ENCODE measurements at places on chromosomes 16 and 17.

- DNase-seq, result no peak
Measured at GRCh38 chr16:11689031-11689840, 21.0 kb downstream of the SNN start.

GRCh38 chr16:67922221-67922620, 9.4 kb downstream of the CTRL start:
- DNase-seq, result no peak

DNA sequence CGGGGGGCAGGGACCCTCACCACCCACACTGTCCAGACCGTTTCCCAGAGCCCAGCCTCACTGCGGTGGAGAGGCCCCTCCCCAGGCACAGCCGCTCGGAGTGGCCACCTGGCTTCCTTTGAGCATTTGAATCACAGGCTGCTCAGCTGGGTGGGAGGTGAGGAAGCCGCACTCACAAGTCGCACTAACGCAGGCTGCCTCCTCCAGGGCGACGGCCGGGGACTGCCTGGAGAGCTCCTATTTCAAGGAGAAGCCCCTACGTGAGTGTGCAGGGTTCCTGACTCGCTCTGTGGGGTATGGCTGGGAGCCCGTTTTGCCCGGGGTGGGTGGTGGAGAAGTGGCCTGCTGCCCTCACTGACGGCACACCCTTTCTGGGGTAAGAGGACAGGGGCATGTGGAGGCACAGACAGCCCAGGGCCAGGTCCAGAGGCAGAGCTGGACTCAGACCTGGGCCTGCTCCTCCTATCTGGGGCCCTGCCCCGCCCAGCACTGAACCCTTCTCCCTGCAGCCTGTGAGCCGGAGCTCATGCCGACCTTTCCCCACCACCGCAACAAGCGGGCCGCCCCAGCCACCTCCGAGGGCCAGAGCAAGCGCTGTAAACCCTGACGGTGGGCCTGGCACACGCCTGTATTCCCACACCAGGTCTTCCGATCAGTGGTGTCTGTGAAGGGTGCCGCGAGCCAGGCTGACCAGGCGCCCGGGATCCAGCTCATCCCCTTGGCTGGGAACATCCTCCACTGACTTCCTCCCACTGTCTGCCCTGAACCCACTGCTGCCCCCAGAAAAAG, 6.2 kb downstream of the SPATA2L start:
- no peak for DNase-seq

- no peak for DNase-seq
Measured at GRCh38 chr16:17224350-17224749, 246.4 kb downstream of the XYLT1 start.

DNA sequence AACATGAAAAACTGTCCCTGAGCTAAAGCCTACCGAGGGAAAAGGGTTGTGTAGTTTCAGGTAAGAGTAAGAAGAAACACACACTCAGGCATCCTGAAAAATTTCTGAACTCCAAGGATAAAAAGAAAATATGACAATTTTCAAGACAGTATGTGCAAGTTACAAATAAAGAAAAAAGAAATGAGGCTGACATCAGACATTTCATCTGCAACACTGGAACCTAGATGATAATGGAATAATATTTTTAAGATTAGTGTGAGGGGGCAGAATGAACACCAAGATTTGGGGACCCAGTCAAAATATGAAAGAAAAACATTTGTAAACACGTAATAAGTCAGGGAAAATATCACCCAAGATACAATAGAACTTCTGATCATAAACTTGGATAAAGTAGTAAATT, 135.9 kb upstream of the PSMD7 start:
- DNase-seq, result no peak

Measured in muscle of arm (tissue), 14 donors.